ENCODE measurements at places on chromosomes 3 and 15.

- DNase-seq, result no peak
Measured at GRCh38 chr3:186869253-186870100, 27.0 kb downstream of the ADIPOQ start.

- DNase-seq, result no peak
Measured at GRCh38 chr3:89227218-89227617, 119.8 kb downstream of the EPHA3 start.

GRCh38 chr3:21017115-21017852 lies 733.7 kb downstream of the ZNF385D start:
- DNase-seq, result no peak

- no peak for DNase-seq
Measured at GRCh38 chr3:16478516-16478915, 35.0 kb downstream of the RFTN1 start.

GRCh38 chr3:71238355-71238757 lies 345.2 kb downstream of the FOXP1 start:
- DNase-seq, result no peak

DNA sequence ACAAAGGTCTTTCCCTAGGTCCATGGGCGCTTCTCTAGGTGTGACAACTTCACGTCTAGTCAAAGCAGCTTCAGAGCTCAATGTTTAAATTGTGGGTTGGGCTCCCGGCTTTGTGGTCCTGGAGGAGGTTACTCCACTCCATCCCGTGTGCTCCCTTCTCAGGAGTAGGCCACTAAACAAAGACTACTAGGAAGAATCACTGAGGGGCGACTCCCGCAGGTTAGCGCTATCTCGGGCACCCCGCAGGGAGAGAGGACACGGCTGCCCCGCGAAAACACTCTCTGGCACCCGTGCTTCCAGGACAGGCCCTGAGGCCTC lies 500 bp downstream of the PARP6 start:
- DNase-seq, result no peak

- no peak for DNase-seq
Measured at GRCh38 chr3:129001101-129001805, at the start of gene EFCC1. Gene EFCC1 (plus strand): TSS chr3:129001304. CDS start chr3:129001629, 325 bp downstream.

GRCh38 chr3:120983841-120984240 lies 75.8 kb downstream of the STXBP5L start:
- no peak for DNase-seq
